ENCODE measurements at places on chromosomes 13 and 19.

DNA sequence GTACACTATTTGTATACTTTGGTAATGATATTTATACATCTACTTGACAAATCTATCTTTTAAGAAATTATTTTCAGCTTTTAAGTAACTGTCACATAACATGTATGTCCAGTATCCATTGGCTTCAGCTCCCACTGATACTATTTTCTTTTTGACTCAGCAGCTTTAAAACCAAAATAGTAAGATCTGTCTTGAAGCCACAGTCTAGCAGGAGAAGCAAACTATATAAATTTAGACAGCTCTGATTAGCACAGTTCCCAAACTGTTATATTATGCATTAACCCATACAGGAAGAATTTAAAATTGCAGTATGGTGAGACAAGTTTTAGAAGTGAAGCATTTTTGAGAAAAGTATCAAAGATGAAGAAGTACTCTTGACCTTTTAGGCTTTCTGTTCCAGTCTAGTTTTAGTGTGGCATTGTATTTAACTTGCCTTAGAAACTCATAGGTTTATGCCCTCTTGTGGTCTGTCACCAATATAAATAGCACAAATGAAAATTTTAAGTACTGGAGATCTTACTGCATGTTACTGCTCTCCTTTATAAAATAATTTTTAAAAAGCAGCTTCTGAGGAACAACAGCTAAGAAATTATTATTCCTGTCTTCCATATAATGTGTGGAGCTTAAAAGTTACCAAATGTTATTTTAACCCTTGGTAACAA is 24.7 kb downstream of the URI1 start:
- peak; percentile 28 for DNase-seq

GRCh38 chr13:28401303-28402056 is 93.4 kb downstream of the FLT1 start:
- peak; percentile 76 for DNase-seq

GRCh38 chr19:45446295-45446694 is 21.5 kb upstream of the FOSB start:
- DNase-seq = peak; percentile 36

DNA sequence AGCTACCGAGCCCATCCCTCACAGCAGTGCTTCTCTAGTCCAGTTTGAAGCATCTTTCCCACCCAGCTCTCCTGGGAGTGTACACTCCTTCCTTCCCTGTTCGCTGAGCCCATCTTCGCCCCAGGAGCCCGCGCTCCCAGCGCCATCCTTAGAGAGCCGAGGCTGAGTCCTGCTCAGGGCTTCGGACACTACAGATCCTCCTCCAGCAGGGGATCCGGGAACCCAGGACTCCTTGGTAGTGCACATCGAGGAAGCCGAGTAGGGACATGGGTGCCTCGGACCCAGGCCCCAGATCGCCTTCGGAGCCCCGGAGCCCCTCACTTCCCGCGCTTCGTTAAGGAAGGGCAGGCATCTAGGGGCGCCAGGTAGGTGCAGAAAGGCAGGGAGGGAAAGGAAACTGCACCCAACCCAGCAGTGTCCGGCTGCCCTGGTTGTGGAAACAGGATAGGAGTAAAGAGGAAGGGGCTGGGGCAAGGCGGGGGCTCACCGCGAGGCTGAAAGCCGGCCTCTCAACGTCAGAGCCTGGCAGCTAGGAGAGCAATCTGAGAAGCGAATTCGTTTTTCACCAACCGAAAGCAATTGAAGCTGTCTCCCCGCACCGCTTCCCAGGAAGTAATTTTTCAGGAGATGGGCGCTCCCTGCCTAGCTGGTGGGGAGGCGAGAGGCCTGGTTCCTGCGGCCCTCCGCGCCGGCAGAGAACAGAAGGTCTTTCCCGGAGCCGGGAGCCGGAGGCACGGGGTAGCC is 1.0 kb downstream of the PDX1 start:
- peak; percentile 39 for DNase-seq

DNA sequence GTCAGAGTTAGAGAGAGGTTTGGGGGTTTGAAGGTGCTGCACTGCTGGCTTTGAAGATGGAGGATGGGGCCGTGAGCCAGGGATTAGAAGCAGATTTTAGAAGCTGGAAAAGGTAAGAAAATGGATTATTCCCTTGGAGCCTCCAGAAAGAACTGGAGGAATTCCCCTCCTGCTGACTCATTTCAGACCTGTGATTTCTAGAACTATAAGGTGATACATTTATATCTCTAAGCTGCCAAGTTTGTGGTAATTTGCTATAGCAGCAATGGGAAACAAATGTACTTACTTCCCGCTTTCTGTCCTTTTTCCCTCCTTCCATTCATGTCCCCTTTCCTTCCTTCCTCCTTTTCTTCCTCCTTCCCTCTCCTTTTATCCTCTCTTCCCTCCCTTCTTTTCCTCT is 78.5 kb upstream of the PCDH8 start:
- no peak for DNase-seq

DNA sequence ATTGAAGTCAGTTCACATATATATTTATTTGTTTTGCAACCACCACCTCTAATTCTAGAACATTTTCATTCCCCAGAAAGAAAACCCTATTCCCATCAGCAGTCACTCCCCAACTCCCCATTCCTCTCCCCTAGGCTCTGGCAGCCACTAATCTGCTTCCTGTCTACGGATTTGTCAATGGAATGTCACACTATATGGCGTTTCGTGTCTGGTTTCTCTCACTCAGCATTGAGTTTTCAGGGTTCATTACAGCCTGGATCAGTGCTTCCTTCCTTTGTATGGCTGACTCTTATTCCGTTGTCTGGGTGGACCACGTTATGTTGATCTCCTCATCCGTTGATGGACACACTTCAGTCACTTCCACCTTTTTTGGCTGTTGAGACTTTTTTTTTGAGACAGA is 9.3 kb downstream of the COLGALT1 start:
- DNase-seq = no peak

DNA sequence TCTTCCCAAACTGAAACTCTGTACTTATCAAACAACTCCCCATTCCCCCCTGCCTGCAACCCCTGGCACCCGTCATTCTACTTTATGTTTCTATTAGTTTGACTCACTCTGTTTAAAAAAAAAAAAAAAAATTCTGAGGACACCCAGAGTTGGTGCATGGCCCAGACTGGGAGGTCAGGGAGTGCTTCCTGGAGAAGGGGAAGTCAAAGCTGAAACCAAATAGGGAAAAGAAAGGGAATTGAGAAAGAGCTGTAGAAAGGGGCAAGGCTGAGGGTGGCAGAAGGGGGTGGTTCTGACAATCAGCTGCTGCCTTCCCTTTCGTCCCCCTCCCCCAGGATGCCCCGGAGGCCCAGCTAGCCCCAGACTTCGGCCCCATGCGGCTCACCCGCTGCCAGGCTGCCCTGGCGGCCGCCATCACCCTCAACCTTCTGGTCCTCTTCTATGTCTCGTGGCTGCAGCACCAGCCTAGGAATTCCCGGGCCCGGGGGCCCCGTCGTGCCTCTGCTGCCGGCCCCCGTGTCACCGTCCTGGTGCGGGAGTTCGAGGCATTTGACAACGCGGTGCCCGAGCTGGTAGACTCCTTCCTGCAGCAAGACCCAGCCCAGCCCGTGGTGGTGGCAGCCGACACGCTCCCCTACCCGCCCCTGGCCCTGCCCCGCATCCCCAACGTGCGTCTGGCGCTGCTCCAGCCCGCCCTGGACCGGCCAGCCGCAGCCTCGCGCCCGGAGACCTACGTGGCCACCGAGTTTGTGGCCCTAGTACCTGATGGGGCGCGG is 9.0 kb upstream of the STRN4 start:
- DNase-seq = peak; percentile 43

GRCh38 chr13:43348397-43348796 is 325.0 kb downstream of the DNAJC15 start:
- peak; percentile 18 for DNase-seq

DNA sequence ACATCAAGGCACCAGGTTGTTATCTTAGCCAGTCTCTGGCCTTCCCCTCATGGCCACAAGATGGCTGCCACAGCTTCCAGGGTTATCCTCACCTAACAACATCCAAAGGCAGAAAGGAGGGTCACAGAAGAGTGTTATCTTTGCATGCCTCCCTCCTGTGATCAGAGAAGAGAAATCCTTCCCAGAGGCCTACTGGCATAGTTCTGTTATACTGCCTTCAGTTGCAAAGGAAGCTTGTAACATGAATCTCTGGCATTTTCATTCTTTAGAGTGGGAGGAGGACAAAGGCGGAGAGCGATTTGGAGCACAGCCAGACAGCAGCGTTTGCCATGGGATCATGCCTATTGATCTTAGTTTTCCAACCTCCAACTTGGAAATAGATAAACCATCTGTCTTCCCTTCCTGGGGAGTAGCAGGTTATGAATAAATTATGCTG is 135.7 kb downstream of the DNAJC15 start:
- peak; percentile 43 for DNase-seq

DNA sequence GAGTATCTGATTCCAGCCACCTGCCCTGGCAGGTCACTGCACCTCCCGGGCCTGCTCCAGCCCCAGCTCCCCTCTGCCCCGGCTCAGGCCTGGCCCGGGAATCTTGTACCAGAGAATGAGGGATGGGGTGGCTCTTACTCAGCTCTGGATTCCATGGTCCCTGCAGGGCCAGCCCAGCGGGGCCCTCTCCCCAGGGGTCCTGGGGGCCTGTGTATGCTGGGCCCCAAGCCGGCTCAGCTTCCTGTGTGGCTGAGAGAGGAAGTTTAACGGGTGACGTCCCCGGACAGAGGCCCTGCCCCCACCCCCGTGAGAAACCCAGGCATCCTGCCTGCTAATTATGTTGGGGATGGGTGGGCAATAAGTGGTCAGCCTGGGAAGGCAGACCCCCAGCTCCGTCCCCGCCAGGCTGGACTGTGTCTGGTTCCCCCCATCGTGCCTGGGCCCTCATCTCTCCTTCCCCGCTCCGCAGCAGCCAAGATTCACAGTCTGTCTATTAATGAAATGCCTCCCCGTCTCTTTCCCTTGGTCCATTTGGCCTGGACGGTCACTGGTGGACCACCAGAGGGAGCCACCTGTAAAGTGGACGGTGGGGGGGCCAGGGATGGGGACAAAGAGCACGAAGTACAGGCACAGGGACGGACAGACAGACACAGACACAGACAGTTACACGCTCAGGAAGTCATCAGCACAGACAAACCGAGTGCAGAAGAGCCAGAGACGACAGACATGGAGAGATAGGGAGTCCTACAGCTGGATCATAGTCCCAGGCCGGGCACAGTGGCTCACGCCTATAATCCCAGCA is at the start of gene DENND1C:
DENND1C (minus strand) TSS at position 247 of the 802 bp plus-strand sequence; CDS start at position 155, 92 bp downstream.
- no peak for DNase-seq

GRCh38 chr13:25783076-25783475 is 268.7 kb downstream of the SHISA2 start:
- no peak for DNase-seq

GRCh38 chr13:97753942-97754670 is 199.4 kb upstream of the IPO5 start:
- DNase-seq = no peak

DNA sequence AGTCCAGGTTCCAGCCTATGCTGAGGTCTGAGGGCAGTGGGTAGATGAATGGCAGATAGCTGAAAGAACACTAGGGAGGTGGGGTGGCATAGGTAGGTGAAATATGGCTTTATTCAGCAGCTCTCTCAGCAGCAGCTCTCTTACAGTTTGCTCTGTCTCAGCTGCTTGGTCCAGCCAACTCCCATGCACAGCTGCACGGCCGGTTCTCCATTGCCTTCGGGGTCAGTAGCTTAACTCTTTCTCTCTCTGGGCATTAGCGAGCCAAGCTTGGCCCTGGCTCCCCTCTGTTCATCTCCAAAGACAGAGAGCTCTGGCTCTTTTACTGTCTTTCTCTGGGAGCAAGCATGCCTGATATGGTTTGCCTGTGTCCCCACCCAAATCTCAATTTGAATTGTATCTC is 151.9 kb downstream of the MYO16 start:
- DNase-seq = no peak

DNA sequence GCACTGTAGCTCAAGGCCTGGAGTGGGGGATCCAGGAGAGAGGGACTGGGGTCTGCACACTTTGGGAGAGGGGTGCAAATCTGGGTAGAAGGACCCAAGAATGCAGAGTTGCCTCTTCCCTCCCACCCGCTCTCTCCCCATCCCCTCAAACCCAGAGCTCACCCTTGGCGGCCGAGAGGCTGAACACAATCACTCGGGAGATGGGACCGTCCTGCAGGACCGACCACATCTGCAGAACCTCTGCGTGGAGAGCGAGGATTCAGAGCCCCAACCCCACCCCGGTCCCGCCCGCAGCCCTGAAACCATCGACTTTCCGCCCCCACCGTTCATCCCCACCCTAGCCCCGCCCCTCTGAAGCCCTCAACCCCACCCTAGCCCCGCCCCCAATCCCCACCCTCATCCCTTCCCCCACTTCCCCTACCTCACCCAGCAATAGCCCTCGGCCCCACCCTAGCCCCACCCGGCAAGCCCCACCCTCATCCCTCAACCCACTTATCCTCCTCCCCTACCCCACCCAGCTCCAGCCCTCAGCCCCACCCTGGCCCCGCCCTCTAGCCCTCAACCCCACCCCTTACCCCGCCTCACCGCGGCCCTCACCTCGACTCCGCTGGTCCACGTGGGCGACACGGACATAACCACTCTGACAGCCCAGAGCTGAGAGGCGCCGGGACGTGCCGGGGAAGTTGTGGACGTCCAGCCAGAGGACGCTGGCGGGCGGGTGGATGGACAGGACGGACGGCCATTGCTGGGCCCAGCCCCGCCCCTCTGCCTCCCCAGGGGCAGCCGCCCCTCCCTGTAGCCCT is 4.1 kb downstream of the KPTN start:
- DNase-seq = no peak

DNA sequence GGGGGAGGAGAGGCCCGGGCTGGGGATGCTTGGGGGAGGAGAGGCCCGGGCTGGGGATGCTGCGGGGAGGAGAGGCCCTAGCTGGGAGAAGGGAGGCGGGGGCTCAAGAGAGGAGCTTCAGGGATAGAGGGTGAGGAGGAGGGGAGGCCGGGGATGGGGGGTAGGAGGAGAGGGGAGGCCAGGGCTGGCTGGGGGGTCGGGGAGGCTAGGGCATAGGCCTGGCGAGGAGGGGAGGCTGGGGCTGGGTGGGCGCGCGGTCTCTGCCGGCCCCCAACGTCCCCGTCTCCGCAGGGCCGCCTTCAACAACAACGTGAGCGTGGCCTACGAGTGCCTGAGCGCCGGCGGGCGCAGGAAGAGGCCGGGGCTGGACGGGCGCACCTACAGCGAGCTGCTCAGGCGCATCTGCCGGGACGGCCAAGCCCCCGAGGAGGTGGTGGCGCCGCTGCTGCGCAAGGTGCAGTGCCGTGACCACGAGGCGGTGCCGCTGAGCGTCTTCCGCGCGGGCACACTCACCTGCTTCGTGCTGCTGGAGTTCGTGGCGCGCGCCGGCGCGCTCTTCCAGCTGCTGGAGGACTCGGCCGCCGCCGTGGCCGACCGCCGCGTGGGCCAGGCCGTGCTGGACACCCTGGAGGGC is 11.4 kb downstream of the TPGS1 start:
- no peak for DNase-seq
